ENCODE measurements at places on chromosomes 7 and 10.

- no peak overlapping the region for H3K27ac ChIP-seq
- DNase-seq, result peak; percentile 72
- peaks cover 22% of the 10 kb centered on the region for H3K4me1 ChIP-seq
- no peaks in the 10 kb centered on the region for H3K27me3 ChIP-seq
- no peaks in the 10 kb centered on the region for H3K36me3 ChIP-seq
Observed at GRCh38 chr7:6232534-6232933, 39.9 kb downstream of the CYTH3 start.

- no peak for DNase-seq
- H3K27ac ChIP-seq, result no peak overlapping the region
Observed at GRCh38 chr10:121036431-121036830, 185.3 kb downstream of the WDR11 start.

DNA sequence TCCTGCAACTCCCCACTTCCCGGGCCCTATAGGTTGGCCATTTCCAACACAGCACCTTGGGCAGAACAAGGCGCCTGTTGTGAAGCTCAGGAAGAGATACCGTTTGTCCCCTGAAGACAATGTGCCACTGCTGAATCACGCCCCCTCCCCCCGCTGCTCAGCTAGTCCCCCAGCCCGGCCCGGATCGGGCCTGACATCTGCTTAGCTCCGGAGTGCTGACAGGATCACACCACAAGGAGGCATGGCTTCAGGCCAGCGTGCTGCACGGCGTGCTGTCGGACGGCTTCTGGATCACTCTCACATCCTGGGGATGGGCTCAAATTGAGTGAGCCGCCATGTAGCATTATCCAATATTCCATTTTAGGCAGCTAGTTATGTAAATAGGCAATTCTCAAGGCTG is 62.1 kb upstream of the EFCAB10 start:
- no peaks in the 10 kb centered on the region for H3K4me1 ChIP-seq
- no peaks in the 10 kb centered on the region for H3K27me3 ChIP-seq
- no peak overlapping the region for H3K4me3 ChIP-seq
- peaks cover 19% of the 10 kb centered on the region for H3K36me3 ChIP-seq
- no peak overlapping the region for H3K27ac ChIP-seq

DNA sequence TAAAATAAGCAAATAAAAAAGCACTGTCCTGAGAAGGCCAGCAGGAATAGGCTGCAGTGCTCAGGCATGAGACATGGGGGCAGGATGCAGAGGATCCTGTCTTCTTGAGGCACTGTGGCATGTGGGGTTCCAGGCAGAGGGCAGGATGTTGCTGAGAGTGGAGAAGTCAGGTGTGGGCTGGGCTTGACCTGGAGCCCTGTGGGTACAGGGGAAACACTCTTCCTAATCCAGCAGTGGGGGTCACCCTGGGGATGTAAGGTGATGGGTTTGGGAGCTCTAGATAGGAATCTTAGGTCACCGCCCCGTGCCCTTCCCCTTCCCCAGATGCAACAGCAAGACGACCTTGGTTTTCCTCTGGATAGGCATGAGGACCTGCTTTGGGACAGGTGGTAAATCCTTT is 13.6 kb downstream of the SUMF2 start:
- peak overlapping the region; percentile 81 for H3K27ac ChIP-seq
- H3K4me3 ChIP-seq, result no peak overlapping the region
- no peaks in the 10 kb centered on the region for H3K27me3 ChIP-seq
- no peak for DNase-seq
- H3K36me3 ChIP-seq, result peaks cover 11% of the 10 kb centered on the region

DNA sequence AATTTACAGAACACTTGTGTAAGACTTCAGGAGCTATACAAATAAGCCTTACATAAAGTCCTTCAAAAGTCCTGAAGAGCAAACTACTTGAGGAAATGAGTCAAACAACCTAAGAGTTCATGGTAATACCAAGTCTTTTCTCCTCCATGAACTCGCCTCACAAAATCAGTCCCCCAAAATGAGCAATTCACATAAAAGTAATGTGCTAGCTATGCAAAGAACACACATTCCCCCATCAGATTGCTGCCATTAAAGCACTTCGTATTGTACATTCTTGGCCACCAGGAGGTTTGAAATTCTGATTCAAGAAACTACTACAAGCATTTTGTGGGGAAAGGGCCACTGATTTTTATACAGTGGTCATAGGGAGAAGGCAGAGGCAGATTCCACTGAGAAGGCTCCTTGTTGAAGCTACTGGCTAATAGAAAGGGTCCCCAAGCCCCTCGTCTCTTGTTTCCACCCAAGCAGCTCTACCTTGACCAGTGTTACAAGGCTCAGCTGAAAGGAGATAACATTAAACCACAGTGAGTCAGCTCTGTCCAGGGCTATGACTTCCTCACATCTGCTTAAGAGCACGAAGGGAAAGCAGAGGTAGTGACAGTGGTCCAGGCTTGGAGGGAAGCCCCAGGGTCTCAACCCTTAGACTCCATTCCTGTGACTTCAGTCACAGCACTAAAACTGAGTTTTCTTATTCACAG is 115.2 kb upstream of the CDK1 start:
- H3K27ac ChIP-seq, result no peak overlapping the region
- H3K4me3 ChIP-seq, result no peak overlapping the region
- no peaks in the 10 kb centered on the region for H3K36me3 ChIP-seq
- DNase-seq, result no peak

GRCh38 chr7:151374726-151375125 is 33.1 kb downstream of the NUB1 start:
- H3K27ac ChIP-seq, result no peak overlapping the region
- DNase-seq, result no peak
- H3K4me1 ChIP-seq, result no peaks in the 10 kb centered on the region
- H3K36me3 ChIP-seq, result peaks cover 79% of the 10 kb centered on the region
- H3K4me3 ChIP-seq, result no peak overlapping the region
- H3K27me3 ChIP-seq, result no peaks in the 10 kb centered on the region

GRCh38 chr7:101094376-101094775 is 9.1 kb downstream of the TRIM56 start:
- H3K36me3 ChIP-seq, result peaks cover 28% of the 10 kb centered on the region
- peak overlapping the region; percentile 37 for H3K27ac ChIP-seq
- H3K27me3 ChIP-seq, result no peaks in the 10 kb centered on the region
- no peak overlapping the region for H3K4me3 ChIP-seq

DNA sequence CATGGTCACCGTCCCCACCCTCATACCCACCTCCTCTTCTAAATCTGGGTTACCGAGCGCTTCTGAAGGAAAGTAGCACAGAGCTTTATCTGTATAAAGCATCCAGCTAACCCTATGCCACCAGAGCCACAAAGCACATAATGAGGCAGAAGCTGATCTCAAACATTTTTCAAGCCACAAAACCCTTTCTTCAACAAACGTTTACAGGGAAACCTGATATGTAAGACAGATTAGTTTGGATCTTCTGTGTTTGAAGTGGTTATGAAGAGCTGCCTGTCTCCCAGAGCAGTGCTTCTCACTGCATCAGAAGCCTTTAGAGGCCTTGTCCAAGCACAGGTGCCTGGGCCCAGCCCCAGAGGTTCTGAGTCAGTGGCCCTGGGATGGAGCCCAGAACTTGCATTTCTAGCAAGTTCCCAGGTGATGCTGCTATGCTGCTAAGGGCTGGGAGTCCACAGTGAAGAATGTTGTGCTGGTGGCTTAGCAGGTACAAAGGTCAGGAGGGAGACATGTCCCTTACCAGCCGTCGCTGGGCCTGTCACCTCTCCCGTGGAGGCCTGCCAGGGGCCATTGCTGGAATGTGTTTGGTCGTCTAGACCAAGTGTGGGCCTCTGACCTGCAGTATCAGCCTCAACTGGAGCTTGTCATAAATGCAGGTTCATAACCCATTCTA is 90.4 kb downstream of the TAF3 start:
- H3K27me3 ChIP-seq, result no peaks in the 10 kb centered on the region
- no peak for DNase-seq
- H3K27ac ChIP-seq, result no peak overlapping the region
- H3K4me3 ChIP-seq, result no peak overlapping the region
- H3K4me1 ChIP-seq, result no peaks in the 10 kb centered on the region

- no peak overlapping the region for H3K27ac ChIP-seq
- H3K4me1 ChIP-seq, result no peaks in the 10 kb centered on the region
- no peaks in the 10 kb centered on the region for H3K27me3 ChIP-seq
- no peak overlapping the region for H3K4me3 ChIP-seq
- no peaks in the 10 kb centered on the region for H3K36me3 ChIP-seq
Observed at GRCh38 chr7:78370936-78371335, 572.4 kb downstream of the PHTF2 start.

- H3K36me3 ChIP-seq, result no peaks in the 10 kb centered on the region
- DNase-seq, result no peak
- H3K4me3 ChIP-seq, result no peak overlapping the region
- no peaks in the 10 kb centered on the region for H3K4me1 ChIP-seq
- no peak overlapping the region for H3K27ac ChIP-seq
Observed at GRCh38 chr10:103513380-103514060, 20.0 kb downstream of the NEURL1 start.

- H3K27me3 ChIP-seq, result no peaks in the 10 kb centered on the region
- H3K4me1 ChIP-seq, result no peaks in the 10 kb centered on the region
- no peak for DNase-seq
- H3K27ac ChIP-seq, result no peak overlapping the region
- peaks cover 25% of the 10 kb centered on the region for H3K36me3 ChIP-seq
Observed at GRCh38 chr10:63618552-63618951, 97.4 kb downstream of the REEP3 start.

DNA sequence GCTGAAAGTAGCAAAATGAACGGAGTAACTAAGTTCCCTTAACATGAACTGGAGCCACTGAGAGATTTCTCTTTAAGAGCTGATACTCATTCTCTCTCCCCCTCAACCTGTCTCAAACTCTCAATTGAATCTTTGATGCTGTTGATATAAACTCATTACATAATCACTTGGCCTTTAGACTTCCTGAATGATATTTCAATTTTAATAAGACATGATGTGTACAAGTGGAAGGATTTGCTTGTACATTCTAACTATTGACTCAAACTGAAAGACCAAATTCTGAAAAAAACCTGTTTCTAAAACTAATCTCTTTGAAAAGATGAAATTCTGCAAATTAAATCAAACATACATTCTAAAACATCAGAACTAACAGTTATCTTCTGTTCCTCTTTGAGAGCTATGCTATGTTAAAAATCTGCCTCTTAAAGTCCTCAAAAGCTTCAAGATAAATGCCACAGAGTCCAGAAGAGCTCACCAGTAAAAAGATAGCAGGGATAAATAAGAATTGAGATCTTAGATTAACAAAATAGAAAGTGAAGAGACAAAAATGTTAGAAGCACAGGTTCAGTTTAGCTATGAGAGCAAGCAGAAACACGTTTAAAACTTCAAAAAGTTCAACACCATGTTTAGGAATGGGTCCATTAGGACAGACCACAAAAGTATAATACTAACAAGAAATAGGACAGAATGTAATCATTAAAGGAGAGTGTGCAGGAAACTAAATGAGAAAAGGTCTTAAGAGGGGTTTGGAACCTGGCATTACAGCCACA is 46.1 kb downstream of the TNPO3 start:
- H3K27ac ChIP-seq, result no peak overlapping the region
- no peaks in the 10 kb centered on the region for H3K27me3 ChIP-seq
- peaks cover 25% of the 10 kb centered on the region for H3K36me3 ChIP-seq
- no peak overlapping the region for H3K4me3 ChIP-seq

GRCh38 chr7:82376739-82377138 is 66.8 kb downstream of the CACNA2D1 start:
- H3K4me1 ChIP-seq, result no peaks in the 10 kb centered on the region
- no peaks in the 10 kb centered on the region for H3K36me3 ChIP-seq
- no peaks in the 10 kb centered on the region for H3K27me3 ChIP-seq
- no peak overlapping the region for H3K4me3 ChIP-seq
- no peak for DNase-seq

DNA sequence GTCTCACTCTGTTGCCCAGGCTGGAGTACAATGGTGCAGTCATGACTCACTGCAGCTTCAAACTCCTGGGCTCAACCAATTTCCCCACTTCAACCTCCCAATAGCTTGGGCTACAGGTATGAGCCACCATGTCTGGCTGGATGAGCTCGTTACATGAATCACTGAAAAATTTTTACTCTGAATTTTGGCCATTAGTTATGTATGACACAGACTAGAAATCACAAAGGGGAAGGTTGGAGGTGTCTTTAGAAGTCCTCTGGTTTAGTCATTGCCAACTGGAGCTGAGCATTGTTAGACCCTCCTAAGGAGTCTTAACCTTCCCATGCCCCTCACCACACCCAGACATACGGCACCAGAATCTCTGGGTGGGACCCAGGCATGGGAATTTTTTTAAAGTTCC is 34.7 kb downstream of the SVIL start:
- peak overlapping the region; percentile 65 for H3K27ac ChIP-seq
- no peaks in the 10 kb centered on the region for H3K36me3 ChIP-seq
- no peak for DNase-seq
- no peak overlapping the region for H3K4me3 ChIP-seq
- H3K27me3 ChIP-seq, result no peaks in the 10 kb centered on the region

DNA sequence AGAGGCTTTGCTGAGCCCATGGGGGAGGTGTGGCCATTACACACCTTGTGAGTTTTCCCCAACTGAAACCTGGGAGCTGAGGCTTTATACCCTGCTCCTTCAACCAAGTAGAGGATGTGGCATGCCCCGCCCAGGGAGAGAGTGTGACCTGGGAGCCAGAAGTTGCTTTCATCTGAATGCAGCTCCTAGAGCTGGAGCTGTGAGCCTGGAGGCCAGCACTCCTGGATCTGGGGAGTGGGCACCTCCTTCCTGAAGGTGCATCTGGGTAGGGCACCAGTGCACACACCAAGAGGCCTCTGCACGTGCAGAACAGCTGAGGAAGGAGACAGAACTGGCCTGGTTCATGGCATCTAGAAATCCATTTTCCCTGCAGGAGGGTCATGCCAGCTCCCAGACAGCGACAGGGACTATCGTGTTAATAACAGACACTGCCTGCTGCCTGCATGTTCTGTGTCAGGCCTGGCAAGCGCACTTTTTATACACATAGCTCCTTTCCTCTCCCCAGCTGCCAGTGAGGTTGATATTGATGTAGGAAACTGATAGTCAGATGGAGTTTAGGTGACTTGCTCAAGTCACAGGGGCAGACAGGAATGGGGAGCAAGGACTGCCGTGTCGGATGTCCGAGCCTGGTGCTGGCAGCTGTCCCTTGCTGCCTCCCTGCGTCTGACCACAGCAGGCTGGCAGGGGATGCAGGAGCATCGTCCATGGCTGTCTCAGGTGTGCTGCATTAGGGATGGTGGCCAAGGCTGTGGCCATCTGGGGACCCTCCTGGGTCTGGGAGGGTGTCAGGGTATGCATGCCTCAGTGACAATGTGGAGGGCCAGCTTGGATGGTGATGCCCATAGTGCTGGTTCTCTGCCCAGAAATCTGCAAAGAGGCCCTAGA is 189.9 kb upstream of the CXCL12 start:
- H3K36me3 ChIP-seq, result no peaks in the 10 kb centered on the region
- H3K27me3 ChIP-seq, result no peaks in the 10 kb centered on the region
- H3K27ac ChIP-seq, result no peak overlapping the region
- no peak for DNase-seq

- DNase-seq, result no peak
- no peak overlapping the region for H3K4me3 ChIP-seq
- peaks cover 8% of the 10 kb centered on the region for H3K4me1 ChIP-seq
- H3K27me3 ChIP-seq, result no peaks in the 10 kb centered on the region
Observed at GRCh38 chr7:30937416-30937815, 25.8 kb downstream of the AQP1 start.

- no peaks in the 10 kb centered on the region for H3K36me3 ChIP-seq
- no peaks in the 10 kb centered on the region for H3K27me3 ChIP-seq
- H3K4me3 ChIP-seq, result no peak overlapping the region
- H3K27ac ChIP-seq, result peak overlapping the region; percentile 59
- no peak for DNase-seq
Observed at GRCh38 chr7:104962781-104963180, 51.2 kb upstream of the KMT2E start.

Measured in tibial artery (tissue), 4 donors.